Ureter (tissue), 1 donor: ENCODE measurements at places on chromosomes 7 and 10. TPM values are rescaled to one million over a fixed set of nuclear protein-coding genes. Genes with fewer than 3 reads are reported as not detected.
A peak's percentile ranks its signal among the peaks of the same experiment; 100 is the strongest.

Gene ASB4
- total RNA-seq: not detected

Gene HMX2
- total RNA-seq: not detected

Gene TRDMT1
- total RNA-seq: 12.9 TPM

Gene TMEM273
- 26.6 TPM for total RNA-seq

Gene BEND7
- total RNA-seq: 22.5 TPM

Gene GDF10
- total RNA-seq: 1.5 TPM

Gene SLC39A12
- total RNA-seq: 0.13 TPM

DNA sequence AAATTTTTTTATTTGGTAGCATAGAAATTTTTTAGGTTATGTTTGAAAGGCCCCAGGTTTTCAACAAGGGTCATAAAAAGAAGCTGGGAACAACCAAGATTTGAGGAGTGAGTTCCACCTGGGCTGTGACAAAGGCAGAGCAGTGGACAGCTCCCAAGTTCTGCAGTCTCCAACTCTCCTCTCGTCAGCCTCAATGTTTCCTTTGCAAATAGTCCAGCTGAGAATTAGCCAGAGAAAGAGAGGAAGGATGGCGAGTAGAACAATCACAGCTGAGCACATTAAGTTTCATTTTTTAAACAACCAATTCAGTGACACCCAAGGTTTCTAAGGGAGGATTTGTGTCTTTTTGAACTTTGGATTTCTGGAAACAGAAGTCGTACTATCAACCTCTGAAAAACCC, 143.2 kb downstream of the NRCAM start:
- no peak for DNase-seq

DNA sequence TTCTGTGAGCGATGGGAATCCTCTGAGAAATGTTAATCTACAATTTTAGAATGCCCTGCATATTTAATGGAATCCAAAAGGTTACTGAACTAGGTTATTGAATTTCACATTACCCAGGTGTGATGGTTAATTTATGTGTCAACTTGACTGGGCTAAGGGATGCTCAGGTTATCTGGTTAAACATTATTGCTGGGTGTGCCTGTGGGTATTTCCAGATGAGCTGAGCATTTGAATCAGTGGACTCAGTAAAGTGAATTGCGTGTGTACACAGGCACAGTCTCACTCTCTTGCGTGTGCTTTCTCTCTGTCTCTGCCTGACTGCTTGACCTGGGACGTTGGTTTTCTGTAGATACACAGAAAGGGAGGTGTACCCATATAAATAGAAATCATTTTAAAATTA, 21.7 kb downstream of the RNF32 start:
- DNase-seq: no peak

- DNase-seq: no peak
Observed at GRCh38 chr7:34067005-34067778, 161.9 kb downstream of the BMPER start.

DNA sequence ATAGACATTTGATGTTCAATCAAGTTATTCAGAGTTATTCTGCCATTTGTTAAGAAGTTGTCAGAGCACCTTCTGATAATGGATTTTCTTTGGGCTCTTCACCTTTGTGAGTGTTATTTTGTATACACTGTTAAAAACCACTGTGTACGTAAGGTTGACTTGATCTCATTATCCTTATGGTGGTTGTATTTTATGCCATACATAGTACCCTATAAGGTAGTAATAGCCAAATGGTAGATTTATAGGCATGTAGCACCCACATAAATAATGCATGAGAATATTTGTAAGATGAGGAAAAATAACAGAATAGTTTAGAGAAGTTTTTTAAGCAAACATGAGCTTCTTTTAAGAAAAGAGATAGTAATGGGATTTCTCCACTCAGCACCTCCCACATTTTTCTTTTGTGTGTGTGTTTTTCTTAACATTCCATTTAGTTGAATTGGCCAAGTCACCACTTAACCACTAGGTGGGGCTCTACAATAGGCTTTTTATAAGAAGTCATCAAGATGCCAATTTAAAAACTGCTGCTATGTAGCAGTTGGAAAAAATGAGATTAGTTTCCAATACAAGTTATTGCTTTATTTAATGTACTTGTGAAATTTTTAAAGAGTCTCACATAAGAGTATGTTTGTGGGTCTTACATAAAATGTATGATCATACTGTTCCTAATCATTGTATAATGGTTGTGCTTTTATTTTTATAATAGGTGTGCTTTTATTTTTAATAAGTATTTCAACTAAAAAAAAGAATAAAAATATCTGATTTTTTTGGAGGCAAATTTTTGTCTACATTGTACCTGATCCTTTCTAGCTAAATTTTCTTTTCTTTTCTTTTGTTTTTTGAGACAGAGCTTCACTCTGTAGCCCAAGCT, 41.1 kb upstream of the STMP1 start:
- DNase-seq: peak; percentile 55

- peak; percentile 63 for DNase-seq
Observed at GRCh38 chr10:129035052-129035827, 431.8 kb upstream of the MGMT start.

GRCh38 chr10:22682237-22683139, 31.9 kb downstream of the PIP4K2A start:
- no peak for DNase-seq

- DNase-seq: no peak
Observed at GRCh38 chr10:120612756-120613155, 155.7 kb downstream of the PLPP4 start.

GRCh38 chr7:127911968-127912511, 119.2 kb downstream of the LRRC4 start:
- DNase-seq: no peak

DNA sequence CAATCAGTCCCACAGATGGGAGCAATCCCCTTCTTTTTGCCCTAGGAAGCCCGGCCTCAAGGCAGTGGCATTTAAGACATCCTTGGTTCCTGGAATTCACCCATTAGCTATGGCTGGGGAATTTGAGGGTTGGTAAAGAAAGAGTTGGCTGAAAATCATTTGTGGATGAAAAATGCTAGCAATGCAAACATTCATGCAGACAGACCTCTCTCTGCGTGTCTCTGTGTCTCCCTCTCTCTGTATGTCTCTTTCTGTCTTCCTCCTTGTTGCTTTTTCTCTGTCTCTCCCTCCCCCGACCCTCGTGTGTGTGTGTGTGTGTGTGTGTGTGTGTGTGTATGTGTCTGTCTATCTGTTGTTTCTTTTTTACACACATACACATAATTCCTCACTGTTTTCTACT, 19.4 kb downstream of the LDB3 start:
- DNase-seq: no peak

DNA sequence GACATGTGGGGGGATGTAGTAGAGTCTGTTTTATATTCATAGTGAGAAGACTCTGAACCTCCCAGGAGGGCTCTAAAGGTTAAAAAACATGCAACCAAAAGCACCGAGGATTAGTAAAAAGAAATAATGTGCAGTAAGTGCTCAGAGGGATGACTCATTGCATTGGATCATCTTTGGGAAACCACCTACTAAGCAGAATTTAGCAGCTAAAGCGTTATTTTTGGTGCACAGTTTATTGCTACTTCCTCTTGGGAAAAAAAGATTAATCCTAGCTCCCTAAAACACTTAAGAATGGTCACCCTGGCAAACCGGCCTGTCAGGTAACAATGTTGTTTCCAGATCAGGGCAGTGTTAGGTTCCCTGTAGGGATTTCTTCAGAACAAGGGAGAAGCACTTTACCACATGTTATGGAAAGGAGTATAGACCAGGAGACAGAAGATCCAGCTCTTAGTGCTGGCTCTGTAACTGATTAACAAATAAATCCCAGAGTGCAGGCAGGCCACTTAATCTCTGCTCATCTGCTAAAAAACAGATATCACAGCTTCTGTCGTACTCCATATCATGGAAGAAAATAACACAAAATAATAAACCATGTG, 44.8 kb upstream of the FAM133B start:
- DNase-seq: no peak

- no peak for DNase-seq
Observed at GRCh38 chr10:61100887-61101286, 156.9 kb upstream of the RHOBTB1 start.

DNA sequence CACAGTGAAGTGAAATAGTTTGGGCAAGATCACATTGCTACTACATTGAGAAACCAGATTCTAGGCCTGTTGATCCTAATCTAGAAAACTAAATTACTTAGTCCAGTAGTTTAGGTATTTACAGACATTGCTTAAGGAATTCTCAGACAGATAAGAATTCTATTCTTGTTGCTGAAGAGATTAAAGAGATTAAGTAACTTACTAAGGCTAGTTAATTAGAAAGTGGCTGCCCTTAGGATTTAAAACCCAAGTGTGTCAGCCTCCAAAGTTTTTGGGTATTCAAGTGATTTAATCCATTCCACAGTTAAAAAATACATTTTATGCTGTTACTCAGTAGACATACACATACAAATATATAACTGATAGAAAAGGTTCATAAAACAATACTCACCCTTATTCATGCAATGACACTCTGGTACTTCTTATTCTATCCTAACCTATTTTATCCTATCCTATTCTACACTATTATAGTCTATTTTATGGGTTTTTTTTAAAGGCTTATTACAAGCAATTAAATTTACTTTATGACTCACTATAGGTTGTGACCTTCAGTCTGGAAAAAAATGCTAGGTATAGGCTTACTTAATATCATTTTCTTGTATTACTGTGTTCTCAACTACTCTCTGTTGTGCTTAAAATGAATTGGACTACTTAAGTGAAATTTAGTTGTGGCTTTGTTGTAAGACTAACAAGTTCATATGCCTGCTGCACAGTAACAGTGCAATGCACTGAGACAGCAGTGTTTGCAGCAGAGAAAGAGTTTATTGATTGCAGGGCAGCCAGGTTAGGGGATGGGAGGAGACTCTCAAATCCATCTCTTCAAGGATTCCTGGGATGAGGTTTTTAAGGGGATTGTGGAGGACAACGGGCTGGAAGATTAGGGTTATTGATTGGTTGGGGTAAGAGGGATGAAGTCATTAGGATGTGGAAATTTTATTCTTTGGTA, 10.7 kb downstream of the SPAM1 start:
- no peak for DNase-seq

GRCh38 chr10:2208106-2208505, 470.8 kb upstream of the ADARB2 start:
- no peak for DNase-seq

GRCh38 chr7:35700865-35701264, 5.9 kb upstream of the HERPUD2 start:
- DNase-seq: no peak

- no peak for DNase-seq
Observed at GRCh38 chr10:117754770-117755658, 212.5 kb downstream of the EMX2 start.

DNA sequence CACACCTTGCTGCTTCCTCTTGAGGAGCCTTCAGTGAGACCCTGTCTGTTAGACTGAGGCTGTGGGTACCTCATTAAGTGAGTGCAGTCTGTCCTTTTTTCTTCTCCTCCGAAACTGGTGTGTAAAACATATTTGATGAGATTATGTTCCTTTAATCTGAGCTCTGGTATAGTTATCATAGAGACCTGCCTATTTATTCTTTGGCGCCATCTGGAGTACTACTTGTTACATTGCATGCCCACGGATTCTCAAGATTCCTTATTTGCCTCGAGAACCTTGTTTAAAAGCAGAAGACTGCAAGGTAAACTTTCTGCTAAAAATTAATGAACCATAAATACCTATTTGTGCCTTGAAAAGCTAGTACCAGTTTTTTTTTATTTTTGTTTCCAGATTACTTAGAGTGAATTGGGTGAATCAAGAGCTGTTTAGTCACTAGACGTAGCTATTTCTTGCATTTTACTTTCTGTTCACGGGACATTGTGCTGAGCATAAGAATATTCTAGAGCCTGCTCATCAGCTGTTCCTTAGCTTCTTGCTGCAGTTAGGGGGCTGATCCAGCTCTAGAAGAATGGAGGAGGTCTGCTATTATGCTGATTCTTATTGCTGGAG, 16.9 kb upstream of the STMP1 start:
- DNase-seq: no peak

GRCh38 chr7:33853361-33854062, 51.8 kb upstream of the BMPER start:
- no peak for DNase-seq

DNA sequence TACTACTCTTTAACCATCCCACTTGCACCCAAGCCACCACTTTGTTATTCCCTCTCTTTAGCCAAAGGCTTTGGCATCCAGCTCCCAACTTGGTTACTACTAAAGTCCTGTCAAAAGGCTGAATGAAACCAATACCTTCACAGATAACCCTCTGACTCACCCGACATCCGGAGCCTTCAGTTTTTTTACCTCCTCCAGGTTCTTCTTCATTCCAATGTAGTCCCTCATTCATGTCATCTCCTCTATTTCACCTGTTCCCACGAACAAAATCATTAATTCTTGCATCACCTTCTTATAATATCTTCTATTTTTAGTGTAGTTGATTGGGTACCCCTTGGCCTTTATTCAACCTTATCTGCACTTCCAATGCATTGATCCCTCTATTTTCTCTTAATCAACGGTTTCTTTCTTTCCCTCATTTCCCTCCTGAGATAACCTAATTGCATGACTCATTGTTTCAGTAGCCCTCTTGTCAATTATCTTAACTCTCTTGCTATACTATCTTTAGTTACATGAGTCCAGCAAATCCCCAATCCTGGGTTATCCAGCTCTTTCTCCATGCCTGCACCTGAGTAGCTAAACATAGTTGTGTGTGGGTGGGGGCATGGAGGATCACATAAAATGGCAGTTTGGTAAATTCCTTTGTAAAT, 87.2 kb upstream of the COL1A2 start:
- DNase-seq: no peak

- no peak for DNase-seq
Observed at GRCh38 chr10:7298495-7298894, 112.3 kb downstream of the SFMBT2 start.

- DNase-seq: no peak
Observed at GRCh38 chr10:114593240-114593792, 64.8 kb downstream of the ABLIM1 start.

- no peak for DNase-seq
Observed at GRCh38 chr7:40283391-40283790, 148.6 kb downstream of the SUGCT start.

DNA sequence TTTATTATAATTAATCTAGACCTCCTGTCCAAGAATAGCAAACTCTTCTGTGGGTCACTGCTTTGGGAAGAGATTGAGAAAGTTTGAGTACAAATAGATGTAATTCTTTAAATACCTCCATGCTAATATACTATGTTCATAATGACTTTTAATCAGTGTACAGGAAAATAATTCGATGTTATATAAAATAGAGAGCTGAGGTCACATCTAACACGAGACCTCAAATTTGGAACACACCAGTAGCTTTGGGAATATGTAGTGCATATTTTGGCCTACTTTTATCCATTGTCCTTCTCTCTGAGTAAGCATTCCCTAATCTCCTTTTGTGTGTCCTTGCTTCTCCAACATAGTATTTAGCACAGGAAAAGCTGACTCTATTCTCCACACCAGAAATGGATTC, 27.3 kb upstream of the CABCOCO1 start:
- no peak for DNase-seq

DNA sequence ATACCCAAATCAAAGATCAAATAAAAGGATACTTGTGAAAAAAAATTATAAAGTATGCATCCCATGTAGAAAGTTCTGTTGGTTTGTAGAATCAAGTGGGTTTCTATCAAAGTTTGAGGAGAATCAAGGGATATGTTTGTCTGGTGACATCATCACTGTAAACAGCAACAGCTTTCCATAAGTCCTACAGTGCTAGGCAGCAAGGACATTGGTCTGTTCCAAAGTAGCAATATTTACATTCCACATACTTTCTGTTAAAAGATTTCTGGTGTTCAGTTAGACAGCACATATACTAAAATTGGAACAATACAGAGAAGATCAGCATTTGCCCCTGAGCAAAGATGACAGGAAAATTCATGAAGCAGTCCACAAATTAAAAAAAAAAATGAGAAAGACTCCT, 683.9 kb downstream of the XPNPEP1 start:
- no peak for DNase-seq
